ENCODE measurements at places on chromosomes 7 and 10. TPM values are rescaled to one million over a fixed set of nuclear protein-coding genes. Genes with fewer than 3 reads are reported as not detected.

The RTKN2 gene
- polyA plus RNA-seq = 13.0 TPM

GRCh38 chr10:5311617-5312016 lies 53.1 kb upstream of the UCN3 start:
- DNase-seq = no peak

DNA sequence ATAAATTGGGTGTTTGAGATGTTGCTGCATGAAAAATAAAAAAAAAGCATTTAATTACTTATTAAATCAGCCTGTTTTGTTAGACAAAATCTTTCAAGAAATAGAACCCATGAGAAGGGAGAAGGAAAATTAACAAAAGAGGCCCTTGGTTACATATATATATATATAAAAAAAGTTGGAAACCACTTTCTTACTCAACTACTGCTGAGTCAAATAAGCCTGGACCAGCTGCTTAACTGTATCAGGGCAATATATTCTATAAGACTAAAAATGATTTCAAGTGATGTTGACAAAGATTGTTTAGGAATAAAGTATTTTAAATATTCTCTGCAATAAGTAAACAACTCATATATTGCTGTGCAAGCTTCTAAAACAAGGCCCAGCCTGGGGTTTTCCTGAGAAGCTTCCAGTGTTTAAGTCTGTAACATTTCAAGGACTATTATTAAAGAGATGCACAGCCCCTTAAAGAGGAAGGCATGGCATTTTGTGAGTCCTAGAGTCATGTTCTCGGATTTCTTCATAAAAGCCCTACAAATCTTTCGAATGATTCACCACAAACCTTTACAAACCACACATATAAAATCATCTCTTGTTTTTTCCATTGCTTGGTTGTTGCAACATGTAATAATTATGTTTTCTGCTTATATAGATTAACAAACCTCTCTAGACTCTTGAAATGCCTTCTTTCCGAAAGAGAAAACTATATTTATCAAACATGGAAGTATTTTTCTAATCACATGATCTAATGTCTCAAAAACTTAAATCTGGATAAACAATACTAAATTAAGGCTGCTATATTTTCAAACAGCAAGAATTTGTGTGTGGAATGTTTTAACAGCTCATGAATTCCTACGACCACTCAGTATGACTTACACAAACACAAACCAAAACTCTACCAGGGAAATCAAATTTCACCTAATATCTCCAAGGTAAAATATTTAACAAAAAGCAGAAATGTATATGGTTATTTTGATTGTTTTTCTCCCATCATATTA lies 14.3 kb downstream of the JAZF1 start:
- no peak for DNase-seq

DNA sequence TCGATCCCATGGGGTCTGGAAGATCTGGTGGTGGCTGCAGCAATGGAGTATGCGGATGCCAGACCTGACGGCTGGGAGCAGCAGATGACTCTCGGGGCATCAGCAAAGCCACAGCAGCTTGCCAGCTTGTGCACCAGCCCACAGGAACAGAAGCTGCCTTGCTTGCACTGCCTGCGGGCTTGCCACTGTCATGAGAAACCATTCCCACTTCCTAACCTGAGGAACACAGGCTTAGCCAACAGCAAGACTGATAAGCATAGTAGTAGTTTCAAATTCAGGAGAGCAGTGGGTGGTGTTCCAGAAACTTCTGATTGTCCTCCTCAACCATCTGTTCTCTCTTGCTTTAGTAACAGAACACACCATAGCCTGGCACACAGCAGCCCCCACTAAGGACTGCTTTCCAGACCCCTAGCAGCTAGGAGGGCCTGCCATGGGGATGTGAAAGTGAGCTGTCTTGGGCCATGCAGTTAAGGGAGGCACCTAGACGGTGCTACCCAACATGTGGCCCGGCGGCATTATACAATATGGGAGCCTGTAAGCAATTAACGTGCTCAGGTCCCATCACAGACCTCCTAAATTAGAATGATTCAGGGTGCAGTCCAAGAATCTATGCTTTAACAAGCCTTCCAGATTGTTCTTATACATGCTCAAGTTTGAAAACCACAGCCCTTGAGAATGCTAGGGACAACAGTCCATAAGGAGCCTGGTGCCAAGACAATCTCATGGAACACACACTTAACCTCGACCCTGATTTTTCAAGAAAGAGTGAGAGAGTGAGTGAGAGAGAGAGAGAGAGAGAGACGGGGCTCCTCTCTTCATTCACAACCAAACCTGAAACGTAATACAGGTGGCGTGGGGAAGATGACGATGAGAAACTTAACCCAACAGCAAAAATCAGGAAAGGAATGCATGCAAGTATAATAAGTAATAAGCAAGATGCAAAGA lies 7.1 kb downstream of the ANXA11 start:
- no peak for DNase-seq

DNA sequence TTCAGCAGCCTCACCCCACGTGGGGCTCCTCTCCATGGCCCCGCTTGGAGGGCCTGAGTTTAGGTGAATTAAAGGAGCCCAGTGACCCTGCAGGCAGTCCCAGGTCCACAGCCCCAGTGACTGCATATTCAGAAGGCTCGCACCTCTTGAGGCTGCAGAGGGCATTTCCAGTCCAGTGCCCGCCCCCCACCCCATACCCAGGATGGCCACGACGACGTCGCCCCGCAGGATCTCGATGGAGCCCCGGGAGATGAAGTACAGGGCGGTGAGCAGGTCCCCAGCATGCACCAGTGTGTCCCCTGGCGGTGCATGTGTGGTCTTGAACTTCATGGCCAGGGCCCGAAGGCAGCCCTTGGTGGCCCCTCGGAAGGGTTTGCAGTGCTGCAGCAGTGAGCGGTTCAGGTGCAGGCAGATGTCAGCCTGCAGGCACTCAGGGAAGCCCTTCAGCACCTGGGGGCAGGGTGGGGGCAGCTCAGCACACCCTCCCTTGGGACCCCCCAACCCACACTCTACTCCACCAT lies 28.1 kb downstream of the KCNH2 start:
- no peak for DNase-seq

DNA sequence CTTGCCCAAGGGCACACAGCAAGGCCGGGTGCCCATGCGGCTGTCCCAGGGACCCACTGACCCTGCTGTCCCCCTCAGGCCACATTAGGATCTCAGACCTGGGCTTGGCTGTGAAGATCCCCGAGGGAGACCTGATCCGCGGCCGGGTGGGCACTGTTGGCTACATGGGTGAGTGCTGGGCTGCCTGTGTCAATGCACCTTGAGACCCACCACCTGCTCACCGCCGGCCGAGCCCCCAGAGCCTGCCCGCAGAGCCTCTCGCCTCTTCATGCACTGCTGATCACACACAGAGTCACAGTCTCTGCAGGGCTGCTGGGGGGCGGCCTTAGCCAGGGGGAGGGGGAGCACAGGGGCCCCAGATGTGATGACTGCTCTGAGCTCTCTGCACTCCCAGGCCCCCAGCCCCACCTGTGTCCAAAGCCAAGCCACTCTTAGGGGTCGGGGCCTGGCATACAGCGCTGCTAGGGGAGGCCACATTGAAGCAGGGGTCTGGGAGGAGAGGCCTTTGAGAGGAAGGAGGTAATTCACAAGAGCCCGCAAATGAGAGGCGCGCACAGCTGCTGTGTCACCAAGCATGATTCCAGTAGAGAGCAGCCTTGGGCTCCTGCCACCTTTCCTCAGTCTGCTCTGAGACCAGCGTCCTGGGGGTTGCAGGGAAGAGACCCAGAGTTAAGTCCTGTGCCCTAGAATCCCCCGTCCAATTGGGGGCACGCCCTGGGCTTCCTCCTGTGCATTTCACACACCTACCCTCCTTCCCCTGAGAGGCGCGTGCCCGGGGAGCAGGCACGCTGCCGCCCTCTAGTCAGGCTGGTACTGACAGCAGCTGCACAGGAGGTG lies 100.4 kb downstream of the RGS10 start:
- no peak for DNase-seq

DNA sequence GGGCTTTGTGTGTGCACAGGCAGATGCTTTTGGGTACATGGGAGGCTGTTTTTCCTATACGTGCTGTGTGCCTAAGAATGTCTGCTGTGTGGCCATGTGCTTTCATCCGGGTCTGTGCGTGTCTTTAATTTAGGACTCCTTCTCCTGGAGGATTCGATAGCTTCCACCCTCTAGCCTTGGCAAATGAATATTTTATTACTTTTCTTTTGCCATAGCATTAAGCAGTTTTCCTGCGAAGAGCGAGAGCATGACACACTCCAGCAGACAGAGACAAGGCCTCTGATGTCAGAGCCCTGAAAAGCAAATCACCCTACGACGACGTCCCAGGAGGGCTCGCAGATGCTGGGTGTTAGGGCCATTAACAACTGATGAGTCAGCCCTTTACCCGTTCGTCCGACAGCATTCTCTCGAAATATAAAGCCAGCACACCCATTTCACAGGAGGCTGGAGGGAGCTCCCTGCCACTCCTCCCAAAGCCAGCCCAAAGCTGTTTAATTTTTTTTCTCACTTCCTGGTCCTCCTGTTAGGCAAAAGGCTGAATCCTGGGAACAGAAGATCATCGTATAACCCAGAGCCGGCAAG lies 311.3 kb upstream of the ZMIZ1 start:
- no peak for DNase-seq

DNA sequence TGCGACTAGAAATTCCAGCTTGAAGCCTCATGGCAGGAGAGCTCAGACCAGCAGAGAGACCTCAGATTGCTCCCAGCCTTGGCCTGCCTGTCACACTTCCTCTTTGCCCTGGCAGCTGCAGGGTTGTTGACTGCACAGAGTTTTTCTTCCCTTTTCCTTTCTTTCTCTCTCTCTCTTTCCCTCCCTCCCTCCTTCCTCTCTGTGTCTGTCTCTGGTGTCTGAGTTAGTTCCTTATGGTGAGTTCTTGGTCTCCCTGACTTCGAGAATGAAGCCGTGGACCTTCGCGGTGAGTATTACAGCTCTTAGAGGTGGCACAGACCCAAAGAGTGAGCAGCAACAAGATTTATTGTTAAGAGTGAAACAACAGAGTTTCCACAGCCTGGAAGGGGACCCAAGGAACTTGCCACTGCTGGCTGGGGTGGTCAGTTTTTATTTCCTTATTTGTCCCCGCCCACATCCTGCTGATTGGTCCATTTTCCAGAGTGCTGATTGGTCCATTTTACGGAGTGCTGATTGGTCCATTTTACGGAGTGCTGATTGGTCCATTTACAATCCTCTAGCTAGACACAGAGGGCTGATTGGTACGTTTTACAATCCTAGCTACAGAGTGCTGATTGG lies 266.3 kb downstream of the RPS24 start:
- DNase-seq = no peak
